ENCODE measurements at places on chromosomes 12 and 14. TPM values are rescaled to one million over a fixed set of nuclear protein-coding genes. Genes with fewer than 3 reads are reported as not detected.
A peak's percentile ranks its signal among the peaks of the same experiment; 100 is the strongest.

DNA sequence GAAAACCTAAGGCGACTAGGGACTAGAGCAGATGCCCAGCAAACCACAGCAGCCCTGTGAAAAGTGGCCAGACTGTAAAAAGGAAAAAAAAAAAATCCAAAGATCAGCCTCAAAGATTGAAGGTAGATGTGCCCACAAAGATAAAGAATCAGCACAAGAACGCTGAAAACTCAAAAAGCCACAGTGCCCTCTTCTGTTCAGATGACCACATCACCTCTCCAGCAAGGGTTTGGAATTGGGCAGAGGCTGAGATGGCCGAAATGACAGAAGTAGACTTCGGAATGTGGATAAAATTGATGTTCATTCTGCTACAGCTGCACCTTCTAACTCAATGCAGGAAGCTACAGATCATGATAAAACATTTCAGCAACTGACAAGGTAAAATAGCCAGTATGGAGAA lies 154.4 kb downstream of the GPHN start:
- DNase-seq, result peak; percentile 26

DNA sequence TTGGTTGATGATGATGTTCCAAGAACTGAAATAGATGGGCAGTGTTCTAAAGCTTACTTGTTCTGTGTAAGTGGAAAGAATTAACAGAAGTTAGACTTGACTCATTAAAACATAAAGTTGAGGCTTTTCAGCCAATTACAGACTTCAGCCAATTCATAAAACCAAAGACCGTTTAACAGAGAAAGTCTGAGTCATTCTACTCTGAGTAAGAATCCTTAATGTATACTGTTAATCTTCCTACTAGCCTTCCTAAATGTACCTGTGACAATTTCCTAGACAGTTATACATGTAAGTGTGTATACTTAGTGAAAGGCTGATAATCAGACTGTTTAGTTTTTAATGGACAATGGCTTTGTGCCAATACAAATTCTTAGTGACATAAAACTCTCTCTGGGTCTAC lies 681.0 kb downstream of the RPL10L start:
- no peak for DNase-seq

- no peak for DNase-seq
Observed at GRCh38 chr12:88227871-88228270, 85.8 kb downstream of the TMTC3 start.

DNA sequence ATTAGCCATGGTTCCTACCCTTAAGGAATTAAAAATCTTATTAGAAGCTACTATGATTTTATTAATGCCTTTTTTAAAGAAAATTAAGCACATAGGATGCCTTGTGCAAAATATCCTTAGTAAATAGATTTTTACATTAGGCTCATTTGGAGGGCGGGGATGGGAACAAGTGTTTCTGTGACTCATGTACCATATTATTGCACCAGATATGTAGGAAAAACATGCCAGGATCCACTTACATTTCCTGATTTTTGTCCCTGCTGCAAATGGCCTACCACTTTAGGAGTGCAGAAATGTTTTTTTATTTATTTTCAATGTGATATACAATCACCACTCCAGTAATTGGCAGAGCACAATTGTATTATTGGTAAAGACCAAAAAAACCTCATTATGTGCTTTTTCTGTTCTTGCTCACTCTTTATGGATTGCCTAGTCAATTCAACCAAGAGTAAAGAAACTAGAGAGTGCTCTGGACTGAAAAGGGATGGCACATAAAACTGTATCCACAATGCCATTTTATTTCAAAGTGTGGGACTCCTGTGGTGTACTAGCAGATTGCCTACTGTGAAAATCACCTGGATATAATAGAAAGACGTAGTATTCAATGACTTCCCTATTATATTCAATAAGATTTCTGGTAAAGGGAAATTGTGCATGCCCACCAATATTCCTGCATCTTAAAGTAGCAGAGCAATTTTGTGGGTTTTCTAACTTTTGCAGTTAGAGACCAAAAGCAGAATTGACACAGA lies 86.9 kb downstream of the ANO6 start:
- DNase-seq, result peak; percentile 65

- DNase-seq, result no peak
Observed at GRCh38 chr14:49427117-49427516, 159.1 kb downstream of the RPS29 start.

GRCh38 chr12:4281173-4281654 lies 7.7 kb downstream of the CCND2 start:
- DNase-seq, result no peak

- no peak for DNase-seq
Observed at GRCh38 chr12:52311285-52311648, 9.9 kb downstream of the KRT83 start.

- DNase-seq, result no peak
Observed at GRCh38 chr14:24095271-24096068, 1.4 kb downstream of the PCK2 start.

DNA sequence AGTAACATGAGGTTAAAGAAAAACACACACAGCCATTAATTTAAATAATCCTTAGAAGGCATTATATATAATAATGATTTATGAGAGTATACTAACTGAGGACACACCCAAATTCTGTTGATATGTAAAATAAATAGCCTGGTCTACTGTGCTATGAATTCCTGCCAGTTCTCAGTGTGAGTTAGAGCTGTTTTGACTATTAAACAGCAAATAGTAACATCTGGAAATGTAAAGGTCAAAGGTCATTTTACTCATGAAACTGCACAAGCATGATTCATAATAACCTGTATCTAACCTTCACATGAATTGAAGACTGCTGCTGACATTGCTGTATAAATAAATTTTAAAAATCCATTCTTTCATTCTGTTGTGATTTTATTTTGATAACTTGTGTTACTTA lies 966.7 kb downstream of the SLC6A15 start:
- no peak for DNase-seq

DNA sequence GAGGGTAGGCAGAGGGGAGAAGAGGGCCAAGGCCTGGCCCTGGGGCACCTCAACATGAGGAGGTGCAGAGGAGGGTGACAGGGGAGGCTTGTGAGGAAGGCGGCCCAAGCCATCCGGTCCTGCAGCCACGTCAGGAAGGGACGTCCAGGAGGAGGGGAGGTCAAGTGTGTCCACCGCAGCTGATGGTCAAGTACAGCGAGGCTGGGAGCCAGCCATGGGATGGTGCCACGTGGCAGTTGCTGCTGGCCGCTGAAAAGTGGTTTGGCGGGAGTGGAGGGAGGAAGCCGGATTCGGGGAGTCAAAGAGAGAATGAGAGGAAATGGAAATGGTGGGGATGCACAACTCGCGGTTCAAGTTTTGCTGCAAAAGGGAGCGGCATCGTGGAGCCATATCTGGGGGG lies 41.2 kb downstream of the PRIMA1 start:
- DNase-seq, result no peak

- DNase-seq, result peak; percentile 59
Observed at GRCh38 chr14:92922883-92923743, at the start of gene CHGA. TSS of gene CHGA (plus strand) at chr14:92923150. CDS start at chr14:92923360, 210 bp downstream.

- DNase-seq, result no peak
Observed at GRCh38 chr12:94676922-94677321, 26.6 kb upstream of the TMCC3 start.

DNA sequence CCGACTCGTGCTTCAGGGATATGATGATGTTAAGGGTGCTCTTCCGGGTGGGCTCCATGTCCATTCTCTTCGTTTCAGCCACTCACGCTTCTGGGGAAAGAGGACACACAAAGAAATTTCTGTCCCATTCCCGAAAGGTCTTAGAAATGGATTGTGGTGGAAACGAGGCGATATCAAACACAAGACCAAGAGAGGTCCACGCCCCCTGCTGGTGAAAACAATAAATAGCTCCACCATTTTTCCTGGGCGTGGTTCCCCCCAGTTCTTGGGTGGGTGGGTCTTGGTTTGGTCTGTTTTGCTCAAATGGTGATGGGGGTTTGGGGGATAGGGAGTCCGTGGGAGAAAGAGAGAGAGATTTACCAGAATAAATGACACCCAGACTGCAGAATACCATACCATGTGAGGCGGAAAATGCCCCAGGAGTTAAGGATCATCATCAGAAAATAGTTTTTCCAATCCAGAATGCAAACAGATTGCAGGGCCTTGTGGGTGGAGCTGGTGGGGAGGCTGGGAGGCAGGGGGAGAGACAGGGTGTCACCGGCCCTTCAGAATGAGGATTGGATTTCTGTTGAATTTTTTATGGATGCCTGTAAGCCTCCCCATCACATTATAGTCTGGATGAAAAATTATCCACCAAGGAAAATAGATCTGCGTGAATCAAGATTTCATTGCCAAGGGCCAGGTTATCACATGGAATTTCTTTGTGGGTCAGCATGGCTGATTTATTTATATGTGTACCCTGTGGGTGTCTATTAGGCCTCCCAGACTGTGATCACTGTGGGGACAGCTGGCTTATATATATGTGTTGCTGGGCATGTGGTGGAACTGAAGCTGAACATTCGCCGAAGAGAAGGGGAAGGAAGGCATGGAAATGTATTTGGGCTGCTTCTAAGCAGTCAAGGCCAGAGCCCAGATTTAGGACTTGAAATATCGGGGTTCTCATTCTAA lies 55.8 kb downstream of the SRRM4 start:
- DNase-seq, result no peak

- no peak for DNase-seq
Observed at GRCh38 chr14:37819155-37820015, 224.0 kb downstream of the TTC6 start.

DNA sequence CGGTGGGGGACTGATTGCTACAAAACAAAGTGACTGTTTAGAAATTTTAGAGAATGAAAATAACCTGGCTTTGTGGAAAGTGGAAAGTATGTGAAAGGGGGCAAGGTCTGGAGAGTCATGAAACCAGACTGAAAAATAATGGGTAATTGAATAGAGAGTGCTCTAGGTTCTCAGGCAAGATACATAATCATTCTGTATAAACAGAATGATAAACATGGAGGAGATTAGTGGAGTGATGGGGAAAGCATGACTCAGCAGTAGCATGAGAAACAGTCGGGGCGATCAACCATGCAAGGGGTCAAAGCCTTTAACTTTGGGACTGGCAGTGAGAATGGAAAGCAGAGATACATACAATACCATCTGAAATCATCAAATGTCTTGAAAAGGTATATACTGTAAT lies 332.5 kb downstream of the CCER1 start:
- DNase-seq, result peak; percentile 9

- peak; percentile 14 for DNase-seq
Observed at GRCh38 chr12:115922952-115923564, 354.4 kb downstream of the MED13L start.

DNA sequence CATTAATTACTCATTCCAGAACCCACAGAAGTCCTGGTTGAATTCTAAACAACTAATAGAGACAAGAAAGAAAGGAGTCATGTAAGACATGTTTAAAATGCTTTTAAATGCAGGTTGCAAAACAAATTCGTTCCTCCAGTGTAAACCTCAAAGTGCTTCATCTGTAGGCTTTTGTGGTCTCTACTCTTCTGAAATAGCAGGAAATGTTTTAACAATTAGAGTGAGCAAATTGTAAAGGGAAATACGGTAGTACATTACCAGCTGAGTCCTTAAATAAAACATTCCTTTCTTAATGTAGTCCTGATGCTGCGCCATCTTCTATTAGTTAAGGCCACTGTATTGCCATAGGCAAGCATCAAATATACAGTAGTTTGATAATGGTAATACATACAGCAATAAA lies 1934.2 kb upstream of the SEL1L start:
- no peak for DNase-seq

DNA sequence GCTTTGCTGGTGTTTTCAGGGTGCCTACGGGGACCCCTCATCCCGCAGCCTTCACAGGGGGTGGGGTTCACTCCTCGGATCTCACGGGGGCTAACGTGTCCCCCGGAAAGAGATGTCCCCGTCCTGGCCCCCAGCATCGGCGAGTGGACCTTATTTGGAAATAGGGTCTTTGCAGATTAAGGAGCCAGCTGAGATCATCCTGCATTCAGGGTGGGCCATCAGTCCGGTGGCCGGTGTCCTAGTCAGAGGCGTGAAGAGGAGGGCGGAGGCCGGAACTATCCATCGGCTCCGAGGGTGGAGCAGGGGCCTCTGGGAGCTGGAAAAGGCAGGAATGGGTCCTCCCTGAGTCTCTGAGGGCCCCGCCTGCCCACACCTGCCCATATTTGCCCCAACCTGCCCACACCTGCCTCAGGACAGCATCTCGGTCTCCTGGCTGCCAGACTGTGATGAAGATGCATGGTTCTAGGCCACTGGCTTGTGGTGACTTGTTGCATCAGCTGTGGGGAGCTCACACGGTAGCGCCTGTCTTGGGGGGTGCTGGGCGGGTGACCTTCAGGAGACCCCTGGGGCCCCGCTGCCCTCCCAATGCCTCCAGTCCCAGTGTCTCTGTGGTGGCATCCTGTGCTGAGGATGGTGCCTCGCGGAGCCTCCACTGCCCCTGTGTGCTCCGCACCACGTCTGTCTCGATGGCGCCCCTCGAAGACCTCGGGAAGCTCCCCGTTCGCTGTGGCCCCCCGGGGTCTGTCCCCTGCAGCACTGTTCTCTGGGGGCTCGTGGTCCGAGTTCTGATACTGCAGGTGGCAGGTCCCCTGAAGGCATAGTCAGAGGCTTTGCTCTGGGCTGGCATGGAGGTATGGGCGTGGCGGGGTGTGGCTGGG lies 14.7 kb downstream of the NOC4L start:
- DNase-seq, result no peak

DNA sequence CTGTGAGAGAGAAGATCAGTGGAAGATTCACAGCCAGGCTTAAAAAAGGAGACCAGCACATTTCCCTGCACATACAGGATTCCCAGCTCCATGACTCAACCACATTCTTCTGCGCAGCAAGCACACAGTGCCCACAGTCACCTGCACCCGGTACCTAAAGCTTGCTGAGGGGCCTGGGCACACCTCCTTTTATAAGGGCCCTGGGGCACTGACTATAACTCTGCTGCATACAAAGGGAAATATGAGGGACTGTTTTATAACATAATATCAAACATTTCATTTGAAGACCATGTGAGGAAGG lies 322.9 kb downstream of the DAD1 start:
- no peak for DNase-seq

- no peak for DNase-seq
Observed at GRCh38 chr14:101716956-101717662, 44.4 kb upstream of the PPP2R5C start.

GRCh38 chr12:6301721-6302120 lies 8.8 kb upstream of the PLEKHG6 start:
- DNase-seq, result no peak

Gene MUCL1
- not detected for total RNA-seq

Gene IL26
- total RNA-seq, result not detected

Gene TSPAN11
- 29.3 TPM for total RNA-seq

Gene AICDA
- not detected for total RNA-seq

Gene KRT72
- not detected for total RNA-seq

Gene C1R
- total RNA-seq, result 0.77 TPM

Gene MRPL52
- 31.1 TPM for total RNA-seq

Gene HHIPL1
- total RNA-seq, result 1.4 TPM
